ENCODE measurements at places on chromosomes 2 and 18.
A peak's percentile ranks its signal among the peaks of the same experiment; 100 is the strongest.

GRCh38 chr2:97885841-97886240, 109.9 kb downstream of the TMEM131 start:
- H3K36me3 ChIP-seq, result peaks cover 29% of the 10 kb centered on the region
- H3K27me3 ChIP-seq, result no peaks in the 10 kb centered on the region
- DNase-seq, result no peak
- H3K4me1 ChIP-seq, result no peaks in the 10 kb centered on the region
- no peak overlapping the region for H3K4me3 ChIP-seq

DNA sequence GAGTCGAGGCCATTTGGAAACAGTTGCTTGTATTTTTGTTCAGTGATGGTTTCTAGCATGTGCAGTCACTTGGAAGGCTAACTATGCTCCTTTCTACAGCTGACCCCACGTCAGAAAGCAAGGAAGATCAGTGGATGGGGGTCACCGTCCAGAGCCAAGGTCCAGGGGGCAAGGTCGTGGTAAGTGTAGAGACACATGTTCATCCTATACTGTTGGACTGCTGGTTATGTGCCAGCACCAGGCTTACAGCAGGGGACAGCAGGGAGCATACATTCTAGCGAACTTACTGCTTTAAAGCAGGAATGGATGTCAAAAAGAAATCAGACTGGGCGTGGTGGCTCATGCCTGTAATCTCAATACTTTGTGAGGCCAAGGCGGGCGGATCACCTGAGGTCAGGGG, 40.0 kb downstream of the ITGA6 start:
- no peak overlapping the region for H3K4me3 ChIP-seq
- no peaks in the 10 kb centered on the region for H3K27me3 ChIP-seq
- DNase-seq, result no peak

GRCh38 chr2:96847586-96847985, 3.8 kb upstream of the ANKRD23 start:
- no peaks in the 10 kb centered on the region for H3K4me1 ChIP-seq
- H3K36me3 ChIP-seq, result peaks cover 15% of the 10 kb centered on the region
- no peak overlapping the region for H3K27ac ChIP-seq
- H3K27me3 ChIP-seq, result no peaks in the 10 kb centered on the region
- no peak for DNase-seq

DNA sequence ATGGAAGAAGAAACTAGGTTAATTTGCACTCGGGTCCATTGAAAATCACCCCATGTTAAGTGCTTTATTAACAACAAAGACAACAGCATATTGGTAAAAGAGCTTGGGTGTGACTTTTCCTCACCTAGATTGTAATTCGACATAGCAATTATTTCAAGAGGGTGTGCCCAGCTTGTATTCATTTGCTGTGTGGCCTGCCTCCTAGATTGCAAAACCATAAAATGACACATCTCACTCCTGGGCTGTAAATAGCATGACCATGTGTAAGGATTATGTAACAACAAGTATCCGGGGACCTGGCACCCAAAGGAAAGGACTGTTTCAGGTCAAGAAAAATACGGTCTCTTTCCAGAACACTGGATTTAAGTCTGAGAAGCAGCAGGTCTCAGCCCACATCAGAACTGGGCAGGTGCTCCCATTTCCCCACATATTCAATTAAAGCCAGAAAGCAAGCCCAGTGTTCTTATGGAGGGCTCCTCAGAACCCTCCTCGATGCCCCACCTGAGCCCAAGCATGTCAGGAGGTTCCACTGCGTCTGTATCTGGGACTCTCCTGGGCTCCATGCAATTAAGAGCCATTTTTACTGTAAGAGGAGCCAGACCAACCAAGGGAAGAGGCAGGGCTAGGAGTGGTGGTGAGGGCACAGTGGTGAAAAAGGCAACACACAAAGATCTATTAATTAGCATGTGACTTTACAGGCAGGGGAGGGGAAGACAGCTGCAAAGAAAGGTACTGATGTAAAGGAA, 39.2 kb downstream of the MREG start:
- no peak overlapping the region for H3K4me3 ChIP-seq
- no peak overlapping the region for H3K27ac ChIP-seq

GRCh38 chr18:48700446-48700845, 161.6 kb downstream of the CTIF start:
- no peak for DNase-seq
- peaks cover 32% of the 10 kb centered on the region for H3K36me3 ChIP-seq
- H3K4me3 ChIP-seq, result no peak overlapping the region

DNA sequence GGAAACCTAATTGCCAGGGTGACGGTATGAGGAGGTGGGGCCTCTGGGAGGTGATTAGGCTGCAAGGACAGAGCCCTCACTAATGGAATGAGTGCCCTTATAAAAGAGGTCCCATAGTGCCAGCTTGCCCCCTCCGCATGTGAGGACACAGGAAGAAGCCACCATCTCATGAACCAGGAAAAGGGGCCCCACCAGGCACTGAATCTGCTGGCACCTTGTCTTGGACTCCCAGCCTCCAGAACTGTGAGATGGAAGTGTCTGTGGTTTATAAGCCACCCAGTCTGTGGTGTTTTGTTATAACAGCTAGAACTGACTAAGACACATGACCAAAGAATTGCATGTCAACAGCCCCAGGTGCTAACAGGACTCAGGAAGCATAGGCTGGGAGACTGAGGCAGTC, 214.3 kb downstream of the MGAT5 start:
- peak; percentile 40 for DNase-seq
- H3K27me3 ChIP-seq, result no peaks in the 10 kb centered on the region
- H3K4me3 ChIP-seq, result no peak overlapping the region
- no peak overlapping the region for H3K27ac ChIP-seq
- H3K36me3 ChIP-seq, result no peaks in the 10 kb centered on the region

DNA sequence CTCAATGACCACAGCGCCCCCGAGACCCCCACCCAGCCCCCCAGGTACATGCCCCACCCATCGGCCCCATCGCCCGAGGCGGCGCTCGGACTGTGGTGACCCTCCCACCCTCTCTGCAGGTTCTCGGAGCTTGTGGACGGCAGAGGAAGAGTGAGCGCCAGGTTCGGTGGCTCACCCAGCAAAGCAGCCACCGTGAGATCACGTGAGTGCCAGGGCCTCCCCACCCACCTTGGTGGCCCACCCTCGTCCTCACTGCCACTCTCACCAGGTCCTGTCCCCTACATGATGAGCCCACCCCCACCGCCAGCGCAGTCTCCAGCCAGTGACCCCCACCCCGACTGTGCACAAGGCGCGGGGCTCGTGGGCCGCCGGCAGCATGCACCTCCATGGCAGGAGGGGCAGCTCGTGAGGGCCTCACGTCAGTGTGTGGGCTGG, 30.4 kb downstream of the MTERF4 start:
- peaks cover 7% of the 10 kb centered on the region for H3K27me3 ChIP-seq
- peaks cover 4% of the 10 kb centered on the region for H3K36me3 ChIP-seq
- H3K4me3 ChIP-seq, result no peak overlapping the region
- no peak overlapping the region for H3K27ac ChIP-seq
- DNase-seq, result peak; percentile 75
- no peaks in the 10 kb centered on the region for H3K4me1 ChIP-seq

GRCh38 chr18:31710826-31711225, 26.4 kb upstream of the B4GALT6 start:
- no peaks in the 10 kb centered on the region for H3K36me3 ChIP-seq
- no peak overlapping the region for H3K4me3 ChIP-seq
- no peak overlapping the region for H3K27ac ChIP-seq
- H3K27me3 ChIP-seq, result no peaks in the 10 kb centered on the region
- no peak for DNase-seq

DNA sequence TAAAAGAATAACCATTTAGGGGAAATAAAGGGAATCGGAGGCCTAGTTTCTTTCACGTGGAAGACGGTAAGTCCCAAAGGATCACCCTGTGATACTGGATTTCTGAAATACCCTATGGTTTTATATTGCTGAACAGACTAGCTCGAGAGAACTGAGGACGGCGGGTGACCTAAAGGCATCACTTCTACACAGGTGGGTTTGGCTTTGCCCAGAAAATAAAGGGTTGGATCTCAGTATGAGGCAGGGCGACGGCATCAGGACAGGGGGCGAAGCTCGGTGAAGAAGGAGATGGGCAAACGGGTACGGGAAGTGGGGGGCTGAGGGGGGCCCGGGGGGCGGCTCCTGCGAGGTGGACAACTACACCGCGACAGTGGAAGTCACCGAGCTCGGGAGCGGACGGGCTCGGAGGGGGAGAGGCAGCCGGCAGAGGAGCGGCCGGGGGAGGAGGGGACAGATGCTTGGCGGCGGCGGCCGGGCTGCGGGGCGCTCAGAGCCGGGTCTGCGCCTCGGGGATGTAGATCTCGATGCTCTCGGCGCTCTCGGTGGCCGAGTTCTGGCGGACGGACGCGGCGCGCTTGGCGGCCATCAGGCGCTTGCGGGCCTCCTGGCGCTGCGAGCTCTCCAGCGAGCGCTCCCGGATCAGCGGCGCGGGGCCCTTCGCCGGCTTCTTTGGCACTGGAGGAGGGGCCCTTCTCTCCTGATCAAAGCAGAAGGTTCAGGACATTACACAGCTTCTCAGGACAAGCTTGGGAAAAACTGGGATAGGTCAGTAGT, 48.9 kb downstream of the TGIF1 start:
- no peaks in the 10 kb centered on the region for H3K36me3 ChIP-seq
- no peak for DNase-seq
- no peaks in the 10 kb centered on the region for H3K27me3 ChIP-seq
- peak overlapping the region; percentile 73 for H3K4me3 ChIP-seq

GRCh38 chr2:207617011-207617671, 8.1 kb downstream of the METTL21A start:
- peak overlapping the region; percentile 84 for H3K27ac ChIP-seq
- no peaks in the 10 kb centered on the region for H3K27me3 ChIP-seq
- H3K4me3 ChIP-seq, result peak overlapping the region; percentile 5

DNA sequence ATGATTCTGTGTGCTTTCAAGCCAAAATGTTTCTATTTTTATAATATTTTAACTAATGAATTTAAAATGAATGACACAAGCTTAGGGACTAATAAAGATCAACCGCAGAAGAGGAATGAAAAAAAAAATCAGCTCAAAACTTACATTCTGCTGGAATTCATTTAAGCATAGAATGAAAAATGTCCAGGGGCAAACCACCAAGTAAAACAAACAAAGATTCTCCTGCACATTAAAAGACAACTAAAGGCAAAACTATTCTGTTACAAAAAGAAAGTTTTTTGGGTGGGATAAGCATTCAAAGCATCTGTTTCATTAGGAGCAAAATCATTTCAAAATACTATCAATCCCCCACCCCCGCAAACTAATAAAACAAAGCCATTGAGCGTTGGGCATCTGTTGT, 99.3 kb upstream of the SOX11 start:
- peaks cover 33% of the 10 kb centered on the region for H3K4me1 ChIP-seq
- peak overlapping the region; percentile 55 for H3K27ac ChIP-seq

- no peaks in the 10 kb centered on the region for H3K4me1 ChIP-seq
- no peak for DNase-seq
- H3K4me3 ChIP-seq, result no peak overlapping the region
- no peak overlapping the region for H3K27ac ChIP-seq
- no peaks in the 10 kb centered on the region for H3K27me3 ChIP-seq
- no peaks in the 10 kb centered on the region for H3K36me3 ChIP-seq
Measured at GRCh38 chr2:188159484-188159883, 132.2 kb upstream of the GULP1 start.

- no peak for DNase-seq
- peaks cover 20% of the 10 kb centered on the region for H3K27me3 ChIP-seq
- H3K4me3 ChIP-seq, result no peak overlapping the region
- H3K27ac ChIP-seq, result no peak overlapping the region
Measured at GRCh38 chr2:65656160-65656718, 223.8 kb upstream of the SPRED2 start.

- peak overlapping the region; percentile 77 for H3K27ac ChIP-seq
- H3K36me3 ChIP-seq, result no peaks in the 10 kb centered on the region
- no peaks in the 10 kb centered on the region for H3K27me3 ChIP-seq
- H3K4me1 ChIP-seq, result peaks cover 57% of the 10 kb centered on the region
- peak; percentile 84 for DNase-seq
Measured at GRCh38 chr18:76823587-76824011, 1.2 kb downstream of the ZNF236 start.

DNA sequence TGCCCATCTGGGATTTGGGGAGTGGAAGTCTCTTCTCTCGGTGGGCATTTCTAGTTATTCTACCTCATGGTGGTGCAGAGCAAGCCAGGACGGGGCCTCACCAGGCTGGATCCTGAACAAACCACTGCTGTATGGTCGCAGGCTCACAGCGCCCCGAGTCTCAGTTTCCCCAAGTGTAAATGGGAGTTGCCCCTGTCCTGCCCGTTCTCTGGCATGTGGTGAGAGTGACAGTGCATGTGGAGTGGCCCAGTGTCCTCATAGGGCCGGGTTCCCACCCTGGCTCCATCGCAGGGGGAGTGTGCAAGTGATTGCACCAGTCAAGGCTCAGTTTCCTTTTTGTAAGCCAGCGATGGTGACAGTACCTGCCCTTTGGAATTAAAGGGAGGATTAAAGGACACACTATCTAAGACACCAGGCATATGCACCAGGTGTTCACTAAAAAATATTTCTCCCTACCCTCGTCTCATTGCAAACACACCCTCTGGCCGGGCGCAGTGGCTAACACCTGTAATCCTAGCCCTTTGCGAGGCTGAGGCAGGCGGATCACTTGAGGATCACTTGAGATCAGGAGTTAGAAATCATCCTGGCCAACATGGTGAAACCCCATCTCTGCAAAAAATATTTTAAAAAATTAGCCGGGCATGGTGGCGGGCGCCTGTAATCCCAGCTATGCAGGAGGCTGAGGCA, 173.3 kb upstream of the MYCN start:
- H3K27ac ChIP-seq, result no peak overlapping the region
- peaks cover 11% of the 10 kb centered on the region for H3K27me3 ChIP-seq
- no peaks in the 10 kb centered on the region for H3K36me3 ChIP-seq
- no peaks in the 10 kb centered on the region for H3K4me1 ChIP-seq
- DNase-seq, result no peak
- no peak overlapping the region for H3K4me3 ChIP-seq

- no peak overlapping the region for H3K27ac ChIP-seq
- H3K36me3 ChIP-seq, result peaks cover 2% of the 10 kb centered on the region
- no peak for DNase-seq
- no peaks in the 10 kb centered on the region for H3K4me1 ChIP-seq
- H3K4me3 ChIP-seq, result no peak overlapping the region
- H3K27me3 ChIP-seq, result peaks cover 58% of the 10 kb centered on the region
Measured at GRCh38 chr18:57422313-57422872, 12.8 kb upstream of the ONECUT2 start.

DNA sequence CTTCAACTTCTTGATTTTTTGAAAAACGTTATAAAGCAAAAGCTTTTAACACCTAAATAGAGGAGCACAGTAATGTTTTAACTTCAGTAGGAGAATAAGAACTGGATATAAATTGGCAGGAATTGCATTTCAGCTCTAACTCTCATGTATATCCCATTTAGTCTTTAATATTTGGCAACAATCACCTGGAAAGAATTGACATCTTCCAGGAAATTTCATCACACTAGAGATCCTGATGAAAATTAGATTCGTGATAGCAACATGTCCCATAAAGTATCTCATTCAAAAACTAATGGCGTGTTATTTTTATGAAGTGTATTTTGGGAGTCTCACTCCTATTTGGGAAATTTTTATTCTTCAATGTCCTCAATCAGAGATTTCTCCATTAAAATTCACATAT, 131.1 kb upstream of the DNAJC10 start:
- no peak overlapping the region for H3K27ac ChIP-seq
- no peaks in the 10 kb centered on the region for H3K27me3 ChIP-seq
- no peak overlapping the region for H3K4me3 ChIP-seq
- DNase-seq, result no peak
- peaks cover 55% of the 10 kb centered on the region for H3K4me1 ChIP-seq
- H3K36me3 ChIP-seq, result peaks cover 1% of the 10 kb centered on the region
